ENCODE measurements at places on chromosomes 12 and 14.
A peak's percentile ranks its signal among the peaks of the same experiment; 100 is the strongest.

DNA sequence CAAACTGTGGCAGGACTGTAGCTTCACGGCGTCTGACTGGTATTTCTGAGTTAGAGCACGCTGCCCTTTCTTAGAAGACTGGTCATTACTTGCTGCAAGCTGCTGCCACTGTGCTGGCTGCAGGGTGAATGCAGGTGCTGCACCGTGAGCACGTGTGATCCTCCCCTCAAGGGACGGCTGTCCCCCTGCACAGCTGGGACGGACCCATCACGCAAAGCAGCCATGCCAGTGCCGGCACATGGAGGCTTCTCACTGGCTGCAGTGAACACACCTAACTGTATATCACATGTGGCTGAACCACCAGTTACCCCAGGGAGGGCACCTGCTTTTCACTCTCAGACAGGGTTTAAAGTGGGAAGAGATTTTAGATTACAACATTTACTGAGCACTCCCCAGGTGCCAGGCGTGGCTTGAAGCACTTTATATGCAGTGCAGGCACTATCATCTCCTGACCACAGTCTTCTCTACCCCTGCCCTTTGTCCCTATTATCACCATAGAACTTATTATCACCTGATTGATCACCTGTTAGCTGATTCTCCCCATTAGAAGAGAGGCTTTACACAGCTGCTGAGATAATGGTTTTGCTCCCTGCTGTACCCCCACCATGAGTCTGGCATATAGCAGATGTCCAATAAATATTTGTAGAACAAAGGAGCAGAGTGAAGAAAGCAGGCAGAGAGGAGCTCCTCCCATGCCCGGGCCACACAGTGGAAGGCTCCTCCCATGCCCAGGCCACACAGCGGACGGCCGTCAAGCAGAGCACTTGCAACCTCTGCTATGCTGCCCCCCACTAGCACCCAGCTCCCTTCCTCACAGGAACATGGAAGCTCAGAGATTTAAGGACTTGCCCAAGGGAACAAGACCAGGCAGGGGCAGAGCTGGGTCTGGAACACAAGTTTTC lies 25.9 kb downstream of the SLC25A47 start:
- DNase-seq = no peak

- DNase-seq = no peak
Observed at GRCh38 chr14:101022916-101023435, 119.5 kb upstream of the RTL1 start.

DNA sequence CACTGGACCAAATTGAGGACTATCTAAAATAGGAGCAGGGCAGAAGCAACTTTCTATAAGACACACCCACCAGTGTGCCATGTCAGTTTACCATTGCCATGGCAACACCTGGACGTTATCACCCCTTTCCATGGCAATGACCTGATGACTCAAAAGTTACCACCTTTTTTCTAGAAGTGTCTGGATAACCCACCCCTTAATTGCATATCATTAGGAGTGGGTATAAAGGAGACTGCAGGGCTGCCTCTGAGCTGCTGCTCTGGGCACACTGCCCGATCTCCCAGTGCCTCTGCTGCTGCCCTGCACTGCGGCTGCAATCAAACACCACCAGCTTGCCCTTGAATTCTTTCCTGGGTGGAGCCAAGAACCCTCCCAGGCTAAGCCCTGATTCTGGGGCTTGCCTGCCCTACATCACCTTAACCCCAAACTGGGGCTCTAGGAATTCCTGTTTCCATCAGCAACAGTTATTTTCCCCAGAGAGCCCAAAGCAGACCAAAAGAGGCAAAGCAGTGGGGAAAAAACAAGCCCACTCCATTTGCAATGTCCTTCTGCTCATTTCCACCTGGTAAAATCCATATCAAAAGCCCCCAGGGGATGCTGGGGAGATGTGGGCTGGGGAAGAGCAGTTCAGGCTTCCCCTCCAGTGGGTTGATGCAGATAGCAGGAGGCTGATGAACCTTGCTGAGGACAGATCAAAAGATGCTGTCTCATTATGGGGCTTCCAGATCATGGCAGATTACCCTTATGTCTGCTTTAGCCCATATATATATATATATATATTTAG lies 129.5 kb upstream of the NCOR2 start:
- no peak for DNase-seq

GRCh38 chr14:99268810-99269707 lies 2.9 kb downstream of the BCL11B start:
- peak; percentile 21 for DNase-seq

- DNase-seq = no peak
Observed at GRCh38 chr12:105272152-105272551, 36.2 kb upstream of the APPL2 start.

- no peak for DNase-seq
Observed at GRCh38 chr12:104133321-104133720, 4.7 kb downstream of the NFYB start.

- DNase-seq = no peak
Observed at GRCh38 chr12:55642669-55643068, 6.0 kb downstream of the OR10P1 start.

GRCh38 chr12:114668151-114668885 lies 15.7 kb downstream of the TBX3 start:
- DNase-seq = no peak

GRCh38 chr14:55794655-55795595 lies 214.9 kb downstream of the KTN1 start:
- no peak for DNase-seq

- no peak for DNase-seq
Observed at GRCh38 chr14:99118046-99118721, 153.8 kb downstream of the BCL11B start.

GRCh38 chr12:29398495-29398894 lies 17.5 kb upstream of the ERGIC2 start:
- no peak for DNase-seq

All from CD4-positive, alpha-beta memory T cell (primary cell).